Effector CD4-positive, alpha-beta T cell (primary cell): ENCODE measurements at places on chromosomes 2 and 18.

DNA sequence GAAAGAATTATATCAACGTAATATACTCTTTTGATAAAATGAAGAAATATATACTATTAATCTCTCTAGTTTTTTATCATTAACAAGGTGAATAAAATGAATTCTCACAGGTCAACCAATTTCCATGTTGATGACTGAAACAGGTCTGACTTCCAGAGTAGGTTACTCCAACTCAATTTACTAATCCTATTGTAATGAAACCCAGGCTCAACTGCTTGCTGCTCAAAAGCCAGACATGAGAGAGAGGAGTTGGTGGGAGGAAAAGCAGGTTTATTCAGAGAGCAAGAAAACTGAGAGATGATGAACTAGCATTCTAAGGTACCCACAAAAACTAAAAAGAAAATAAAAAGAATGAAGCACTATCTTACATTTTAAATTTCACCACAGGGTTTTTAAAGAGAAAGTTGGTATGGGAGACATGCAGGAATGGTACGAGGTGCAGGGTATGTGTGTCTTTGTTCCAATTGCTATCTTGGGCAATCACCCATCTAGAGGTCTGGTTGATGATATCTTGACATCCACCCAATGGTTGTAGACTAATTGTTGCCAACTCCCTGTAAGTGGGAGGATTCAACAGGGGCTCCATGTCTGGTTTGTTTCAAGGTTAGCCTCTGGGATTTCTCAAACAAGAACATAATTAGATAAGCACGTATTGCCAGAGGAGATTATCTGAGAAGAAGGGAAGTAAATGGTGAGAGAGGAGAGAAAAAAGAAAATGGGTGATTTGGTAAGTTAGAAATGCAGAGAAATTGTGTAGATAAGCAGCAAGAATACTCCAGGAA, 471.4 kb upstream of the REG3G start:
- DNase-seq = no peak

DNA sequence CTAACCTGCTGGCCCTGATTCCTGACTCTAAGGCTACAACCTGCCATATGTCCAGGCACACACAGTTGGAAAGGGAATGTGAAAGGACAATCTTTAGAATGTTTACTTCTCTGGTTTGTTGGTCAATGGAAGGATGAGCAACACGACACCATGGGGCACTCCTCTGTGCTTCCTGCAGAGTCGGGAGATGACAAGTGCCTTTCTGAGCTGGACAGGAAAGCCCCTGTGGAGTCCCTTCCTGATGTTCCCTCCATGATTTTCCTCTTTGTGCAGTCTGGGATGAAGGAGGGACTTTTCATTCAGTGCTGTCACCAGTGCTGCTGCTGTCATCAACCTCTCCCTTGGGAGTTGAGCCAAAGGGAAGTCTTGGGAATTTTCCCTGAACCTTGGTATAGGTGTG, 22.6 kb upstream of the SERPINB7 start:
- no peak for DNase-seq

DNA sequence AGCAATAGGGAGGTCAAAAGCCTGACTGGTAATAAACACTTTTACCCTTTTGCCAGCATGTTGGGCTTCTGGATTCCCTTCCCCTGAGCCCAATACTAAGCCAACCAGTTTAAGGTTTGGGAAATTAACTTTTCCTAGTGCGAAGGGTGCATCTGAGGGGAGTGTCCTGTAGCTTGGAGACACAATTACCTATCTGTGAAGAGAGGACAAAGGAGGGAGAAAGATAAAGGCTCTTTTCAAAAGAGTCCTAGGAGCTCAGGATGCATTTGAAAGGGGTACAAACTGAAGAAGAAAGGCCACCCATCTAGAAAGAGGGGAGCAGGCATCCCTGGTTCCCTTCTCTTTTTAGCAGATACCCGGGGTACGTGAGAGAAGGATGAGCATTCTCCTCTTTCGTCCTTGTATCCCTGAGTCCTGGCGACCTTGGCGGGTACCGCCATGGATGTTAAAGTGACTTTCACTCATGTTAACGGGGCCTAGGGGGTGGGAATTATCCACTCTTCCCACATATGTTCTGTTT, 25.1 kb downstream of the C18orf54 start:
- DNase-seq = no peak

GRCh38 chr2:222320436-222321395, 21.9 kb upstream of the PAX3 start:
- no peak for DNase-seq

DNA sequence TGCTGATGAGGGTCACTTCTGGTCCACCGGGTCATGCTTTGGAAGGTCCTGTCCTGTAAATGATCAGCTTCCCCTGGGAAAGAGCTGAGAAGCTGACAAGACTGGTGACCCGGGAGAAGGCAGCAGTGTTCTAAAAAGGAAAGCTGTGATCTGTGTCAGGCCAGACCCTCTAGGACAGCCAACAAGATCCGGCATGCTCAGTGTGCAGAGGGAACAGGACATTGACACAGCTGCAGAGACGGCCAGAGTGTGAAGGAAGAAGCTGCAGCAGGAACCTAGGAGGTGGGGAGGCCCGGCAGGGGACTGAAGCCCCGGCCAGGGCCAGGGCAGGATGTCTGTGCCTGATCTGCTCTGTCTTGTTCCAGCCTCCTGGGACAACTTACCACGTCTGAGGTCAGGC, 372.7 kb upstream of the ID2 start:
- DNase-seq = no peak

- DNase-seq = no peak
These were observed 37.1 kb downstream of the PIEZO2 start for GRCh38 chr18:11112286-11112685.

GRCh38 chr2:118443596-118443995, 355.3 kb downstream of the INSIG2 start:
- DNase-seq = no peak

DNA sequence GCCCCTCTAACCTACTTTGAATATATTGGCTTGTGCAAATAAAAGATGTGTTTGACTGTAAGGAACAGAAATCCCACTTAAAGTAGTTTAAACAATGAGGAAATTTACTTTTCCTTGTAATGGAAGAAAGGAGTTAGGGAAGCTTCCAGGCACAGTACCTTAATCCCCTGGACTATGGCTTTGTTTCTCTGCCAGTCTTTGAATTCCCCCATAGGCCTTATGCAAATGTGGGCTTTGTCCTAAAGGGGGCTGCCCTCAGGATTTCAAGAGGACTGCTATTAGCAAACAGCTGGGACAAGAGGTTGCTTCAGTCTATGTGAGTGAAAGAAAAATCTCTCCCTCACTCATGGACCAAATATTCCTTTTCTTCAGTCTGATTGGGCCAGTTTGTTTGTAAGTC, 255.1 kb upstream of the THSD7B start:
- no peak for DNase-seq

DNA sequence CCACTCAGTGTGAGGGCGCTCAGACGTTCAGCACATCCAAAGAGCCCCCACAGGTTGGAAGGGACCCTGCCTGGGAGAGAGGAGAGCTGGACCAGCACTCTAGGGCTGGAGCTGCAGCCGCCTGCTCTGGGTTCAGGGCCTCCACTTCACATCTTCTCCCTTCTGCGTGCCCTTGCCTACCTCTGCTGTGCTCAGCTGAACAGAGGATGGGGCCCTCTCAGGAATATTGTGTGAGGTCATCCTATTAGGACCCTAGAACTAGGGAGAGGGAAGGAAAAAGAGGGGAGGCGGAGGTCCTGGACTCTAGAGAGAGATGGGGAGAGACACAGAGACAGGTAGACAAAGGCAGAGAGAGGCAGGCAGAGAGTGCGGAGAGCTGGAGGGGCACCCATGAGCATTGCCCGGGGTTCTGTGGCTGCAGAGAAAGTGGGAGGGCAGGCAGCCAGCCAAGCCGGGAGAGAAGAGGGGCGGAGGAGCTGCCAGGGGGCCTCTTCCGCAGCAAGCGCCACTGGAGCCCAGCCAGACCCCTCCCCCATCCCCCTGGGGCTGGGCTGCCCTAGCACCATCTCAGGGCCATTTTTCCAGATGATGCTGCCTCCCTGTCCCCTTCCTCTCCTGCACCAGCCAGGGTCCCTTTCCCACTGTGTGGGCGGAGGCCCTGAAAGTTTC, 8.3 kb upstream of the TNS1 start:
- no peak for DNase-seq

- DNase-seq = no peak
These were observed 574.3 kb upstream of the POU3F3 start for GRCh38 chr2:104279646-104280045.

GRCh38 chr2:40820319-40820718, 368.4 kb upstream of the SLC8A1 start:
- DNase-seq = no peak

- no peak for DNase-seq
These were observed 296.2 kb downstream of the SLC8A1 start for GRCh38 chr2:40155728-40156127.

DNA sequence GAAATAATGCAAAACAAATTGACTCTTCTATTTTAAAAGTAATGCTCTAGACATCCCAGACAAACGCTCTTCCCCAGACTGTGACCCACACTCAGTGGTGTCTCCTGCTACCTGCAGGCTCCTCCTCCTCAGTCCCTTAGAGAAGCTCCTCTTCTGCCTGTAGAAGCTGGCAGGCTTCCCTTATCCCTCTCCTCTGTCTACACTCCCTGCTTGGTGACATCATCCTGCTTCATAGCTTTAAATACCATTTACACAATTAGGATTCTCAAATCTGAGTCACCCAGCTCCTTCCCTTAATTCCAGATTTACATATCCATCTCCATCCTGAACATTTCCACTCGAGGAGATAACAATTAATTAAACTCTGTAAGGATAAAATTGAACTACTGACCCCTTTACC, 167.9 kb downstream of the FBXO15 start:
- no peak for DNase-seq

DNA sequence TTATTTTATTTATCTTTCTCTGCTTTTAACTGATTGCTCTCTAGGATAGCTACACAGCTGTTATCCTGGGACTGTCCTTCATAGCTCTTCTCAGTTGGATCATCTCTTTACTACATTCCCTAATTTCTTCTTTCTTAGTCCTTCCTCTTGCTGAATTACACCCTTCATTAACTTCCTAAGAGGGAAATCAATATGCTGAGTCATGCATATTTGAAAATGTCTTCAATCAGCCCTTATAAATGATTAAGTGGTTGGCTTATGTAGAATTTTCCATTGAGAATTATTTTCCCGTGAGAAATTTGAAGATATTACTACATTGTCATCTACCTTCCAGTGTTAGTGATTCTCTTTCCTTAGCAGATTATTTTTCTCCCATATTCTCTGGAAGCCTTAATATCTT, 214.2 kb downstream of the SOCS6 start:
- no peak for DNase-seq

GRCh38 chr2:236661061-236661761, 91.6 kb downstream of the ACKR3 start:
- DNase-seq = no peak

GRCh38 chr2:71734620-71735019, 281.3 kb downstream of the DYSF start:
- no peak for DNase-seq

GRCh38 chr2:88071365-88071764, 3.7 kb downstream of the SMYD1 start:
- no peak for DNase-seq

DNA sequence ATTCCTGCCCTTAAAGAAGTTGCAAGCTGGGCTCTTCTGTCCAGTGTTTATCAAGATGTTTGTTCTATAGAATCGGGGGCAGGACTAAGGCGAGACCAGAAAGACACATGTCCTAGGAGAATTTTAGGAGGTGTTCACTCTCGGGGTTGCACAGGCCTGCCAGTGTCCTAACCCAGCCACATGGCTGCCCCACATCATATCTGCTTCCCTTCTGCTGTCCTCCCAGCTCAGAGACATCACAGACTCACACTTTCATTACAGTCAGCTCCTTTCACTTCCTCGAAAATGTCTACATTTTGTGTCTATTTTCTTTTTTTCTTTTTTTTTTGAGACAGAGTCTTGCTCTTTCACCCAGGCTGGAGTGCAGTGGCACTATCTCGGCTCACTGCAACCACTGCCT, 10.7 kb upstream of the MRO start:
- no peak for DNase-seq

- DNase-seq = no peak
These were observed 16.6 kb upstream of the HK2 start for GRCh38 chr2:74817304-74817675.

DNA sequence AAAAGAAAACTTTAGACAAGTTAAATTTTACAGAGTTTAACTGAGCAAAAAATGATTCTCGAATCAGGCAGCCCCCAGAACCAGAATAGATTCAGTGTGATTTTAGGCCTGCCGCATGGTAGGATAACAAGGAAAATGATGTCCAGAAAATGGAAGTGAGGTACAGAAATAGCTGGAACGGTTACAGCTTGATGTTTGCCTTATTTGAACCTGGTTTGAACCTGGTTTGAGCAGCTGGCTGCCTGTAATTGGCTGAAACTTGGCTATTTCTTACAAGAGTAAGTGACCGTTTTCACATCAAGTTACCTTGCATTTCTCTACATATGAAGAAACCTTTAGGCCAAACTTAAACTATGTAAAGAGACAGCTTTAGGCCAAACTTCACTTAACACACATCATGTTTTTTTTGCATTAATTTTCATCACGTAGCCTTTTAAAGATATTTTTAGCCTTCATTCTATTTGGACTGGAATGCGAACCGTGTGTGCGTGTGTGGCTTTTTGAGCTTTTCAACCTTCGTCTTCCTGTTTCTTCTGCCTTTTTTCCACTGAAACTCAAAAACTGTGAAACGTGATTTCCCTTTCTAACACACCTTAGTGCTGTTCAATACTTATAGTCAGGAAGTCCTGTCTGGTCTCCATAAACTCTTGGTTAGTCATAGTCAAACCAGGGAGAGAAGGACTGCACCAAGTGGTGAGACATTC, 4.5 kb upstream of the POLE4 start:
- no peak for DNase-seq

- no peak for DNase-seq
These were observed 24.4 kb downstream of the SGPP2 start for GRCh38 chr2:222448748-222449181.

- DNase-seq = no peak
These were observed 556.1 kb downstream of the CMPK2 start for GRCh38 chr2:6309415-6310255.

- no peak for DNase-seq
These were observed 69.0 kb downstream of the TXNL1 start for GRCh38 chr18:56569416-56569815.

DNA sequence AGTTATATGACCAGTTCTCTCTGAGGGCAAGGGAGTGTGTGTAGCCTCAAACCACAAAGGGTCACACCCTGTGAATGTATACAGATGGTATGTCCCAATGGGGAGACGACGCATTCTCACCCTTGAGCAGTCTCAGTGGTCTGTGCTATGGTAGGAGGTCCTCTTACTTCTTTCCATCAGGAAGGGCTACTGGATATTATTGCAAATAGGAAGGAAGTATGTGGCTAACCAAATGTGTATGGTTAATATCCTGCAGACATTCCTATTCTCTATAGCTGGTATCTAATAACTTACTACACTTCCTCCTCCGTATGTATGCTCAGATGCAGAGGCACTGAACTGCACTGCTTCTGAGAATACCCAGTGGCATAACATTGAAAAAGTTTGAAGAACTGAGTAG, 306.7 kb upstream of the CCDC68 start:
- no peak for DNase-seq
